Fibroblast of skin of right quadriceps (primary cell): ENCODE measurements at places on chromosomes 12 and 14.

GRCh38 chr14:93186956-93187355 is 1.8 kb downstream of the LYSET start:
- no peak for DNase-seq

GRCh38 chr12:60758224-60758623 is 1162.4 kb downstream of the SLC16A7 start:
- no peak for DNase-seq

- DNase-seq = no peak
These were observed 161.6 kb downstream of the PLCZ1 start for GRCh38 chr12:18576104-18576626.

DNA sequence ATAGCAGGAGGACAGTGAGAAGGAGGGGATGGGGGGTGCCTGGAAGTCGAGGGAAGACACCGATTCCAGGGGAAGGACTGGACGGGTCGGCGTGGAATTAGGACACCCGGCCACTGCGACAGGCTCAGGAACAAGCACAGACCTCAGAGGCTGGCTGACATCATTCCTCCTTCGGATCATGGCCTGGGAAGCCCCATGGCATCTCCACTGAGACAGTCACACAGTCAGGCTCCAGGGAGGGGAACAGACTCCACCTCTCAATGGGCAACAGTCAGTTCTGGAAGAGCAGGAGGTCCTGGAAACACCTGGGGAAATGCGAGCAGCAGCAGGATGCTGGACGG is 67.9 kb upstream of the FBRSL1 start:
- no peak for DNase-seq

DNA sequence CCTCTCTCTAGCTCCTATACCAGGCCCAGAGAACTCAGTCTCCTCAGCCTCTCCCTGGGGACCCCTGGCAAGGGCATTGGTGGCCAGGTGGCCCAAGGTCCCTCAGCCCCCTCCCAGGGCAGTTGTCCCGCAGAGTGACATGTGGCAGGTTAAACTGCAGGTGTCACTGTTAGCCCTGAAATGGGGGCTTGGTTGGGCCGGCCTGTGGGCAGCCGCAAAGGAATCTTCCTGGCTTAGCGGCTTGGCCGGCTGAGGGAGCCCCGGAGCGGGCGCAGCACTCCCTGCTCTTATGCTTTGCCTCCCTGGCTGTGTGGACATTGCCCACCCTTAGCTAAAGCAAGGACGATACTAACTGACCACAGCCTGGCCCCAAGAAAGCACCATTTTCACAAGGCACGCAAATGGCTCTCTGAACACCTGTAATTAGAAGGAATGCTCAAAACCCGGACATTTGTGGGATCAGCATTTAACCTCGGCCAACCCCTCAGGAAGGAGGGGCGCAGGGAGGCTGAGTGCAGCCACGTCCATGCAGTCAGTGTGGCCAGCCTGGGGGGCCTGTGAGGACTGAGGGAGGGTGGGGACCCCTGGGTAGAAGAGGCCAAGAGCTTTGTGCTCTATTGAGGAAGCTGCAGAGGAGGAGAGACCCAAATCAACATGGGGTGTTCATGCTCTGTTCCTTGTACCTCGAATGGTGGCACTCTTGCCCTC is 82.2 kb downstream of the PAPOLA start:
- DNase-seq = peak; percentile 7

GRCh38 chr12:3445119-3445978 is 45.7 kb upstream of the PRMT8 start:
- DNase-seq = no peak

DNA sequence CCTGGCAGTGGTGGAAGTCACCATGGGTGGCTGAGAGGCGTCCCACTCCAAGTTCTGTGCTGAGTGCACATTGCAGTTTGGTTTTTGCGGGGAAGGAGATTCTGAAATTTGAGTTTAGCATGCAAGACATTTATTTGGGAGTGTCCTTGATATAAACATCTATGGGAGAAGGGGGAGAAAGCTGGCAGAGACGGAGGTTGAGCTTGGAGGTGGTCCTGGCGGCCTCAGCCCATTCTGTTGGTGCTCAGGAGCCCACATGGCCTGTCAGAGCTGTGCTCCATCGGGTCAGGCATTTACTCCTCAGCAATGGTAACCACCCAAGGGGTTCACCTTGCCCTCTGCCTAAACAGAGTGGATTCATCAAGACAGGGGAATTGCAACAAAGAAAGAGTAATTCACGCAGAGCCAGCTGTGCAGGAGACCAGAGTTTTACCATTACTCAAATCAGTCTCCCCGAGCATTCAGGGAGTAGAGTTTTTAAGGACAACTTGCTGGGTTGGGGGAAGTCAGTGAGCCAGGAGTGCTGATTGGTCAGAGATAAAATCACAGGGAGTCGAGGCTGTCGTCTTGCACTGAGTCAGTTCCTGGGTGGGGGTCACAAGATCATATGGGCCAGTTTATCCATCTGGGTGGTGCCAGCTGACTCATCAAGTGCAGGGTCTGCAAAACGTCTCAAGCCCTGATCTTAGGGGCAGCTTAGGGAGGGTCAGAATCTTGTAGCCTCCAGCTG is 323.3 kb upstream of the TMEM132C start:
- DNase-seq = peak; percentile 27

- no peak for DNase-seq
These were observed 293.9 kb downstream of the DUSP6 start for GRCh38 chr12:89058402-89058801.

DNA sequence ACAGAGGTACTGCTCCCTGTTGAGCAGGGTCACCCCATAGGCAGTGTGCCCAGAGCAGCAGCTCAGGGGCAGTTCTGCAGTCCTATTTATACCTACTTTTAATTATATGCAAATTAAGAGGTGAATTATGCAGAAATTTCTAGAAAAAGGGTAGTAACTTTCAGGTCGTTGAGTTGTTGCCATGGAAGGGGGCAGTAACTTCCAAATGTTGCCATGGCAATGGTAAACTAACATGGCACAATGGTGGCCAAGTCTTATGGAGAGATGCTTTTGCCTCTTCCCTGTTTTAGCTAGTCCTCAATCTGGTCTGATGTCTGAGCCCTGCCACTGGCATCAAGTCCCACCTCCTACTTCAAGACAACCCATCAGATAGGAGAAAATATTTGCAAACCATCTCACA is 30.4 kb upstream of the P2RX7 start:
- no peak for DNase-seq

GRCh38 chr12:1644534-1645438 is 15.8 kb downstream of the WNT5B start:
- DNase-seq = peak; percentile 77

DNA sequence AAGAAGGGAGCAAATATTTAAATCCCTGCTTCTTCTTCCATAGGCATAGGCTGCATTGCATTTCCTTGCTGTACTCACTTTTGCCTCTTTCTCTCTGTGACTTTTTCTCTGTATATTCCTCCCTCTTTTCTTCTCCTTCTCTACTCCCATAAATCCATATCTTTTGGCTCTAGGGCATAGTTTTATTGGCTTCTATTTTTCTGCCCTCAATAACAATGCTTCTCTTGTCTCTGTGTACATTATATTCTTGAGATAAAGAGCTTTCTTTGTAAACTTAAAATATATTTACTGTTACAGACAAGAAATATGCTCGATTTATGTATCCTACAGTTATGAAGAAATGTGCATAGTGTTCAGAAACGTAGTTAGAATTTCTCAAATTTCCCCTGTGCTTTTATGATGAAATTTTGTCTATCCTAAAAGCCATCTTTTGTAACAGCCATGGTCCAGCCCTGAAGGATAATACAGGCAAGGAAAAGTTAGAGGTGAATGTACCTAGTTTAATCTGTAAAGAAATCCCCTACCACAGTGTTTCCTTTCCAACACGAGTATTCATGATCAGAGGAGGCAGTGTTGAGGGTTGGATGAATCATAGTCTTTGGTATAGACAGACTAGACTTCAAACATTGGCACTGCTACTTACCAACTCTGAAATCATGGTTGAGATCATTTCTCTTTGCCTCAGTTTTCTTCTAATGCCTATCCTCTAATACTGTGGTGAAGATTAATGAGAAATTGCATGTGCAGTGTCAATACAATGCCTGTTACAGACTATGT is 173.3 kb upstream of the FAR2 start:
- DNase-seq = no peak

GRCh38 chr14:30869551-30870155 is 4.7 kb upstream of the COCH start:
- no peak for DNase-seq

DNA sequence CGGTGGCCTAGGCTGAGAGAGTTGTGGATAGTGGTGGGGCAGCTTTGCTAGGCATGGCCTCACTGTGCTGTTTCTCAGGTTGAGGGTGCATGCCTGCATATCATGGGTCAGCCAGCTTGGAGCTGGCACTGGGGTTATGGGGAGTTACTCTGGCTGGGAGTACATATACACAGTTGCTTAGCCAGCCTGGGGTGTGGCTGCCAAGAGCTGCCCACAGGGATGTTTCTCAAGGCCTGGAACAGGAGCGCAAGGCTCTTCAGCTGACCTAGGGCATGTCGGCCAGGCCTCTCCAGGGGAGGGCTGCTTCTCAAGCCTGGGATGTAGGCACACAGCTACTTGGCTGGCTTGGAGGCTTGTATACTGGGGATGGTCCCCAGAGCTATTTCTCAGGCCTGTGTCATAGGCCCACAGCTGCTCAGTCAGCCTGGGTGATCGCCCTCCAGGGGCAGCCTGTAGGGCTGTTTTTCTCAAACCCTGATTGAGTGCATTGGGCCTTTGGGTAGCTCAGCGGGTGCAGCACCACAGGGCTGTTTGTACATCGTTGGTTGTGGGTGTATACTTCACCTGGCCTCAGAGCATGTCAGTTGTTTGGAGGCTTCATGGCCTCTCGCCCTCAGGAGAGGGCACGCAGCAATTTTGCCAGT is 114.9 kb downstream of the METTL25 start:
- DNase-seq = no peak

GRCh38 chr14:65193916-65194590 is 91.7 kb upstream of the MAX start:
- DNase-seq = no peak

DNA sequence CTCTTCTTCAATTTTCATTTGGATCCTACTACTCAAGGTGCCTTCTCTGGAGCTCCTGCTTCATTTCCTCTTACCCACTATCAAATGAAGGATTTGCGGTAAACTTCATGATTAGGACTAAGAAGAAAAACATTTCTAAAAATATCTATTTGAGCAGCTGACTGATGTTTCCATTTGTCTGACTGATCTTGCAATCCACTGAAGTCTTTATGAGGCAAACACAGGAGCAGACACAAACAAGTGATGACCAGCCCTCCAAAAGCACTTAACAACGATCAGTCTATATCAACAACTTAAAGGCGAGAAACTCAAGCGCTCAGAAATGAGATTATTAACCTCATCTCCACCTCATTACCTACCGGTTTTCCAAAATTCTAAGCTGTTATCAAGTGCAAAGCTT is 26.2 kb downstream of the OSBPL8 start:
- no peak for DNase-seq

GRCh38 chr12:3622021-3622821 is 130.7 kb downstream of the CRACR2A start:
- no peak for DNase-seq

DNA sequence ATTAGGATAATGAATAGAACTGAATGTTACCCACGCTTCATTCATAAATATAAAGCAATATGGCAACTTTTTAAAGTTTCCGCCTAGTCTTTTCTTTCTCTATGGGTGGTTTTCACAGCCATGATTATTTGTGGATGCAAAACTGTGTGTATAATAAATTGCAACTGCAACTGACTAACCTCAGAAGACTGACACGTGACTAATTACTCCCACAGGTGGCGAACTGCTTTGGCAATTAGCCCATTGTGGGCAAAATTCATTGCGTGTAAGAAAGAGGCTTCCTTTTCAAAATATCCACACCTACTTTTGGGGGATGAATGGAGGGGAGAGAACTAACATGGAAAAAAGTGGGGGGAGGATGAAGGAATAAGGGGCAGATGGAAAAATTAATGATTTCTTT is 79.0 kb downstream of the SLC25A21 start:
- DNase-seq = no peak

DNA sequence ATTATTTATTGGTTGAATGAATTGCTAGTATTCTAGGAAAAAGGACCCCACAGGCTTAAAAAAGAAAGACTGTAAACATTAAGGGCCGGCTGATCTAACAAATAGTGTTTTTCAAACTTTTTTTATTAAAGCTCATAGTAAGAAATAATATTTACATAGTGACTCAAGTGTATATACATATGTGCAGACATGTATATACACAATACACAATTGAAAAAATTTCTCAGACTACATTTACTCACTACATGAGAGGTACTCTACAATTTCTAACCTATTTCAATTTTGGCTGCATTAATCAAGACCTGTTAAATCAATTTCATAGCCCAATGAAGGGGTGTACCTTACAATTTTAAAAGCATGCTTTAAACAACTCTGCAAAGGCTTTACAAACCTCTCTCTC is 17.5 kb downstream of the KCNH5 start:
- DNase-seq = no peak

- no peak for DNase-seq
These were observed 711.4 kb downstream of the FSCB start for GRCh38 chr14:43795600-43796228.

DNA sequence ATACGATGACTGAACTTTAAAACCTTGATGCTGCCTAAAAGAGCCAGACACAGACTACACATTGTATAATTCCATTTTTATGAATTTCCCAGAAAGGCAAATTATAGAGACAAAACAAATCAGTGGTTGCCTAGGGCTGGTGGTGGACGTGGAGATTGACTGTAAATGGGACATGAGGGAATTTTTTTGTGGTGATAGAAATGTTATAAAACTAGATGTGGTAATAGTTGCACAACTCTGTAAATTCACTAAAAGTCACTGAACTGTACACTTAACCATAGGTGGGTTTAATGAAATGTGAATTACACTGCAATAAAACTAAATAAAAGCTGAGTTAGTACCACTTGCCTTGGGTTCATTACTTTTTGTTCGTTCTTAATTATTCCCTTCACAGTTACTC is 72.1 kb downstream of the PLEKHA5 start:
- DNase-seq = peak; percentile 68

GRCh38 chr12:42873401-42873800 is 283.9 kb upstream of the PRICKLE1 start:
- DNase-seq = no peak
